ENCODE measurements at places on chromosomes 7 and 10.

DNA sequence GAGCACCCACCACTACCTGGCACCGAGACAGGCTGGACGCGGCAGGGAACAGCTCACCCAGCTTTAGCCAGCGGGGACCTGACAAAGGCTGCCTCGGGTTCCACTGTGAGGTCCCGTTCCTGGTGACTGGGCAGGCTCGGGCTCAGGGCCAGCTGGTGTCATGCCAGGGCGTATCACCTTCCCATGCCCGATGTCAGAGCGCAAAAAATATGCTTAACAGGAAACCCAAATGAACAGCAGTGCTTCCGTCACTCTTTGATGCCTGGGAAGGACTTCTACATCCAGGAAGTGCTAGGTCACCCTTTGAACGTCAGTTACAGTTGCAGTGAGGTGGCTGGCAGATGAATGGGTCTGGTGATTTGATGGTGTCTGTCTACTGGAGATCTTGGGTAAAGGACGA, 106.0 kb downstream of the ADARB2 start:
- DNase-seq: no peak

DNA sequence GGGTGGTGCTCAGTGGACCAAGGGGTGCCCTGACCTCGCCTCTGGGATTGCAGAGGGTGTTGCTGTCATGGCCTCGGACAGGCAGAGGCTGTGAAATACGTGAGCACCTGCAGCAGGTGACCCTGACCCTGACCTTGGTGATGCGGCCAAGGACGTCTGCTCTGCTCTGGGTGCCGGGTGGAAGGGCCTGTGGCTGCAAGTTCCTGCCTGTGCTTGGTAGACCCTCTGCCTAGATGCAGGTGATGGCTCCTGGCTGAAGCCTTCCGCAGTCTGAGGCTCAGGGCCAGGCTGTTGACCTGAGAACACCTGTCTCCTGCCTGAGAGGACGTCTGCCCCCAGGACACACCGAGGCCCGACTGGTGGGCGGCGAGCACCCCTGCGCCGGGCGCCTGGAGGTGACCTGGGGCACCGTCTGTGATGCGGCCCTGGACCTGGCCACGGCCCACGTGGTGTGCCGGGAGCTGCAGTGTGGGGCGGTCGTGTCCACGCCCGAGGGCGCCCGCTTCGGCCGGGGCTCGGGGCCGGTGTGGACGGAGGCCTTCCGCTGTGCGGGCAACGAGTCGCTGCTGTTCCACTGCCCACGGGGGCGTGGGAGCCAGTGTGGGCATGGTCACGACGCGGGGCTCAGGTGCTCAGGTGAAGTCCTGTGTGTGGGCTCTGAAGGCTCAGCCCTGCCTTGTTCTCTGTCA, 4.4 kb downstream of the SCART1 start:
- DNase-seq: no peak

DNA sequence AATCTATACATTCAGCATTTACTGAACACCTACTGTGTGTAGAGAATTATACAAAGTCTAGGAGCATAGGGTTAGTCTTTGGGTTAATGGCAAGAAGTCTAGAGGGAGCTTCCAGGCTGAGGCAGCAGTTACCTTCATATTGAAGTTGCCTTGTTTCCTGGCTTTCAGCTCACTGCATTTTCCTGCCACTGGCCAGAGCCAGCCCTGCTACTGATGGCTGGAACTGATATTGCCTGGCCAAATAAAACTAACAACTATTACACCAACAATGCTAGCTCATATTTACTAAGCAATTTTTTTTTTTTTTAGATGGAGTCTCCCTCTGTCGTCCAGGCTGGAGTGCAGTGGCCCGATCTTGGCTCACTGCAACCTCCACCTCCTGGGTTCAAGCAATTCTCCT, 165.7 kb upstream of the ITGB1 start:
- no peak for DNase-seq

GRCh38 chr10:69327463-69328379, 49.4 kb downstream of the HK1 start:
- peak; percentile 42 for DNase-seq

DNA sequence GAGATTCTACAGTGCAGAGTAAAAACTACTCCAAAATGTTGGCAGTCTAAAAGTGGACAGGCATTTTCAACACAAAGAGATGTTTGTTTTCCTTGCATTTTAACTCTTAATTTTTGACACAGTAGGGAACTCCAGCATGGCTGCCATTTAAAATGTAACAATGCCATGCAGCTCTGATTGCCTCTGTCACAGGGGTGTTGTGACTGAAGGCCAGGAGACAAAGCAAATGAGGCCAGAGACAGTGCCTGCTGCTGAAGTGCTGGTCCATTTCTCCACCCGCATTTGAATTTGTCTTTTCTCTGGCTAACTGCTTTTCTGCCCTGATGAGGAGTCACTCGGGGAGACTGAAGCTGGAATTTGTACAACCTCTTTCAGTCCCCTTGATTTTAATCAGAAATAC, 710.6 kb upstream of the GALNT17 start:
- no peak for DNase-seq

DNA sequence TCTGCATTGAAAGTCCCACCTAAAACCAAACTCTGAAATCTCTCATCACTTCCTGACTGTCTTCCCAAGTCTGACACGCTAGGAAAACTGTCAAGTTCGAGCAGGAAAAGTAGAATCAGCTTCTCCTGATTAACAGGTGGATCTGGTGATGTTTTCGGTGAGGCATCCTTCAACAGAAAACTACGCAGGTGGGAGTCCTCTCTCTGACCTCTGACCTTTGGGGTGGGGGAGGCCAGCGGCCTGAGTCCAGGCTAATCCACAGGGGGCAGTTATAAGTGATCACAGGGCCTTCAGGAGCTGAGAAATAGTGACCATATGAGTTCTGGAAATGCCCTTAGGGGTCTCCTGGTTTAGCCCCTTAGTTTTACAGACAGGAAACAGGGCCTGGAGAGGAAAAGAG, 13.4 kb upstream of the NPFFR1 start:
- no peak for DNase-seq

DNA sequence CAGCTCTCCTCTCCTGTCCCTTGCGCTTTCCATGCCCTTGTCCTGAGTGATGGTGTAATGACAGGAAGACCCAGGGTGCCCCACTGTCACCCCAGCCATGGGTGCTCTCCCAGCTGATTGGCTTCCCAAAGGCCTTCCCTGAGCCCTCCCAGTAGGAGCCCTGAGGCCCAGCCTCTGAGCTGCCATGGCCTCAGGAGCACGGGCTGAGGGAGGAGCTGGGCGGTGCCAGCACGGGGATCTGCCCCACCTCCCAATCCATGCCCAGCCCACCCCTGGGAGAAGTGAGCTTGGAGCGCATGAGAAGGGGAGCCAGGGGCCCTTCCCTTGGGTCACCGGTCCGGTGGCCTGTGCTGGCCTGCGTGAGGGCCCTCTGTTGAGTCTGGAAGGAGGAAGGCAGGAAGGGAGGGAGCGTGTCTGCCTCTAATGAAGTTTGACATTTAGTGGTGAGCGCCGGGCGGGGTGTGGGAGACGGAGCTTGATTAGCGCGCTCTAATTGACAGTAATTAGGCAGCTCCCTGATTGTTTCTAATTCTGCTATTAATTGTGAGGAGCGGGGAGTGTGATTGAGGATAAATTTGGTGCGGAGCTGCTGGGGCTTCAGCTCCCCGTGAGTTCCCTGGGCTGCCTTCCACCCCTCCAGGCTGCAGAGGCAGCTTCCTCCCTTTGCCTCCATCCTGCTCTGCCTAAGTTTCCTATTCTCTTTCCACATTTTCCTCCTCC, 28.3 kb downstream of the GBX1 start:
- DNase-seq: no peak
